ENCODE measurements at places on chromosomes 13 and 19.
A peak's percentile ranks its signal among the peaks of the same experiment; 100 is the strongest.

GRCh38 chr19:33348301-33349010 lies 25.1 kb upstream of the CEBPG start:
- peak; percentile 15 for DNase-seq

GRCh38 chr19:3519126-3519525 lies 13.0 kb downstream of the FZR1 start:
- DNase-seq, result no peak

DNA sequence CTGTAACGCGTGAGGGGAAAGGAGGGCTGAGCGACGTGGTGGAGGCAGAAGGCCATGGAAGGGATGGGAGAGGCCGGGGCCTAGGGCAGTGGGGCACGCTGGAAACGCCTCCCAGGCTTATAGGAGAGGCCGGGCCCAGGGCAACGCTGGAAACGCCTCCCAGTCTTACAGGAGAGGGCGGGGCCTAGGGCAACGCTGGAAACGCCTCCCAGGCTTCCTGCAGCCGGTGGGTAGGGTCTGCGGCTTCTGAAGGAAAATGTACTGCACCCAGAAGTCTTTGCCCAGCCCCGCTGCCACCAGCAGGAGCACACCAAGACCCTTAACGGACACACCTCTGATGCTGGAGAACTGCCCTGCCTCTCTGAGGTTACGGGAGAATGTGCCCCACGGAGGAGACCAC lies 9.1 kb downstream of the CACTIN start:
- no peak for DNase-seq

- DNase-seq, result no peak
Measured at GRCh38 chr13:99425485-99426341, 75.6 kb upstream of the TM9SF2 start.

- no peak for DNase-seq
Measured at GRCh38 chr13:105247830-105248229, 1287.6 kb downstream of the EFNB2 start.

GRCh38 chr13:92682832-92683517 lies 543.6 kb upstream of the GPC6 start:
- DNase-seq, result no peak

GRCh38 chr19:16419669-16420335 lies 52.0 kb downstream of the EPS15L1 start:
- DNase-seq, result no peak

DNA sequence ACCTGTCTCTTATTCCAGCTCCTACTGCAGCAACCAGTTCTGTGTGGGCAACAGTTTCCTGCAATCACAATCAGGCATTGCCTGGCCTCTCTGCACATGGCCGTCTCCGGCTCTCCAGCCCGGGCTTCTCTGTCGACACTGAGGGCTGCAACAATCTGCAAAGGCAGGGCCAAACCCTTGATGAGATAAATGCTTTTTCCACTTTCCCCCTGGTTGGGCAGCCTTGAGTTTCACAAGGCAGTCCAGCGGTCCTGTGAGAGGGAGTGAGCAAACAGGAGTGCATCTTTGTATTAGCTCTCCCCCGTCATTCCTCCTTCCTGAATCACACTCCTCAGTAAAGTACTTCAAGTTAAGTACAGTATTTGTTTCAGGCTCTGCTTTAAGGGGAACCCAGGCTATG lies 40.7 kb upstream of the VWA8 start:
- peak; percentile 78 for DNase-seq

DNA sequence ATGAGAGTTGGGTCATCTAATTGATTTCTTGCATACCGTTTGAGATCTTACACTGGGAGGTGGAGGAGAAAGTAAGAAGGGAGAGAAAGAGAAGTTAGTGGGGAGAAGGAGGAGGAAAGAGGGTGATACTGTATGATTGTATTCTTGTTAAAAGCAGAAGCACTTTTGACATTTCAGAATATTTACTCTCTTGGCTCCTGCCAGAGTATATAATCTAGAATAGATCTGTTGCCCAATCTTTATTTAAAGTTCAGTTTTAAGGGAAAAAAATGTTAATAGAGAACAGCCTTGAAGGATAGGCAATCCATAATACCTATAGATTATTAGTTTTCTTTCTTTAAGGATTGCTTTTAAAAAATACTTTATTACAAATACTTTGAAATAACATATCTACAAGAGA lies 41.5 kb downstream of the PDS5B start:
- no peak for DNase-seq

- no peak for DNase-seq
Measured at GRCh38 chr19:39795001-39795400, 16.3 kb downstream of the LEUTX start.

- DNase-seq, result no peak
Measured at GRCh38 chr19:31834070-31834469, 484.8 kb upstream of the TSHZ3 start.

- peak; percentile 31 for DNase-seq
Measured at GRCh38 chr19:2064788-2065524, 13.9 kb upstream of the MKNK2 start.

GRCh38 chr19:44657211-44657921 lies 13.7 kb downstream of the PVR start:
- DNase-seq, result peak; percentile 78

- no peak for DNase-seq
Measured at GRCh38 chr19:48051335-48052033, 7.6 kb upstream of the CABP5 start.

GRCh38 chr13:50676602-50677001 lies 166.9 kb downstream of the DLEU7 start:
- peak; percentile 56 for DNase-seq

GRCh38 chr13:106888148-106888547 lies 320.2 kb upstream of the ARGLU1 start:
- DNase-seq, result no peak

GRCh38 chr19:29800100-29800825 lies 11.5 kb upstream of the CCNE1 start:
- no peak for DNase-seq

DNA sequence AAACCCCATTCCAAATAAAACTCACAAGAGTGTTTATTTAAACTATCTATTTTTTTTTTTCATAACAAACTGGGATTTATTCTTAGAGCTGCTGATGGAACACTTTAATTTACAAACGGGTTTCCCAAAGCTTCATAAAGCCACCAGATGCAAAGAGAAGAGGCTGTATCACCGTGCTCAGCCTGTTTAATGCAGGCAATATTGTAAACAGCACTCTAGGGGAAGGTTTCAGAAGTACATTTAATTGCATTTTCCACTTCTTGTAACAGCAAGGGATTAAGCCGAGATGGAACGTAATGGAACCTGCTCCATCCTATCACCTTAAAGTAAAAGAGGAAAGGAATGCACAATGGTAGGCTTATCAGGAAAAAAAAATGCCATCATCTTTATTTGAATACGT lies 550.6 kb upstream of the ARGLU1 start:
- DNase-seq, result no peak

- DNase-seq, result no peak
Measured at GRCh38 chr13:82947191-82947621, 935.1 kb downstream of the SLITRK1 start.

GRCh38 chr19:51398096-51398704 lies 7.8 kb upstream of the C19orf84 start:
- peak; percentile 61 for DNase-seq

- no peak for DNase-seq
Measured at GRCh38 chr13:65595916-65596315, 1634.2 kb downstream of the PCDH9 start.

DNA sequence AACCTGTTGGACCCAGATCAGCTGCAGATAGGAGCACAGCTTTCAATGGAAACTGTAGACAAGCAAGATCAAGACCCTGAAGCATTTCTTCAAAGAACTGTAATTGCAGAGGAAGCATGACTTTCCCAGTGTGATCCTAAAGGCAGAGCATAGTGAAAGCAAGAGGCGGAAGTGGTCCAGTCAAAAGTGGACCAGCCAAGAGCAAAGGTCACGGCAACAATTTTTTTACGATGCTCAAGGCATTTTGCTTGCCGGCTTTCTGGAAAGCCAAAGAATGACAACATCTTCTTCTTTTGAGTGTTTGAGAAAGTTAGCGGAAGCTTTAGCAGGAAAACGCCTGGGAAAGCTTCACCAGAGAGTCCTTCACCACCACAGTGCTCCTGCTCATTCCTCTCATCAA lies 111.6 kb downstream of the RNF17 start:
- no peak for DNase-seq

DNA sequence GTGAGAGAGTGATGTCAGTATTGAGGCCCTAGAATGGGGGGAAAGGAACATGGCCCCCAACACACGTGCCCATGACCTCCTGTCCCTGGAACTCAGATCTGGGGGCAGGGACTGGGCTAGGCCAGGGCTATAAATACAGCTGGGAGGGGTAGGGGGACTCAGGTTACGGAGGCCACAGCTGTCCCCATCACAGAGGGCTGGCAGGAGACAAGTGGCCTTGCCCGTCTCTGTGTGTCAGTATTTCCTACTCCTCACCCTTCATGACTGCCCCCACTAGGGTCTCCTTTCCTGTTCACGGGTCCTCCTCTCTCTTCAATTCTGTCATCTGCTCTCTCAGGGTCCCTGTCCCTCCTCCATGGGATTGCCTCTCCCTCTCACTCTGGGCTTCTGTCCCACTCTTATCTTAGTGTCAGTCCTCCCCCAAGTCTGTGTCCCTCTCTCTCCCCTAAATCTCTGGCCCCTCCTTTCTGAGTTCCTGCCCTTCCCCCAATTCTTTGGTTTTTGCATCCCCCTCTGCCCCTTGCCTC lies 687 bp upstream of the HRC start:
- DNase-seq, result no peak

DNA sequence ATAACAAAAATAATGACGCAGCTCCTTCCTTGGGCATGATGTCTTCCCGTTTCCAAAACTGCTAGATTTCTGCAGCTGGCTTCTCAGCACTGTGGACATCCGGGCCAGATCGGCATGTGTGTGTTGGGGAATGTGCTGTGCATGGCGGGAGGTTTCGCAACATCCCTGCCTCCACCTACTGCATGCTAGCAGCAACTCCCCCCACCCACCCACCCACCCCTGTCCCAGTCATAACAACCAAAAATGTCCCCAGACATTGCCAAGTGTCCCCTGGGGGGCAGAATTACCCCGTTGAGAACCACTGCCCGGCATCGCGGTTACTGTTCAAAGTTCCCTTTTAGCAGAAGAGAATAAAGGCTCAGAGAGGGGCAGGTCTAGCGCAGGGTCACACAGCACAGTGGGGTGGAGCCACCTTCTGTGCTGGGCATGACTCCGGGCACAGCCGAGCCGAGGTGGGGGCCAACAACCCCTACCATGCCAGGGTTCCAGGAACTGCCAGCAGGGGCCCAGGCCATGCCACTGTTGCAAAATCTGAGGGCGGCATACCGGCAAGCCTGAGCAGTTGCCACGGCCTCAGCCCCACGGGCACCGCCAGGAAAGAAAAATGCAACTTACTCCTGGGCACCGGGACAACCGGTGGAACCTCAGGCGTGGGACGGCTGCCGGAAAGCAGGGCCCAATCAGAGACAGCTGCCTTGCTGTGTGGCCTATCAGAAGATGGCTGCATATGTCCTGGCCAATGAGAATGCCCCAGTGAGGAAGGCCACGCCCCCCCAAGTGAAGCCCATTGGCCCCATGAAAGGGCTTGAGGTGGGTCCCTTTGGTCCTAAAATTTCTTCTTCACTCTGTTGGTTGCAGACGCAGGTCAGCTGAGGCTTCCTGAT lies 22.5 kb upstream of the NFIC start:
- DNase-seq, result peak; percentile 98

DNA sequence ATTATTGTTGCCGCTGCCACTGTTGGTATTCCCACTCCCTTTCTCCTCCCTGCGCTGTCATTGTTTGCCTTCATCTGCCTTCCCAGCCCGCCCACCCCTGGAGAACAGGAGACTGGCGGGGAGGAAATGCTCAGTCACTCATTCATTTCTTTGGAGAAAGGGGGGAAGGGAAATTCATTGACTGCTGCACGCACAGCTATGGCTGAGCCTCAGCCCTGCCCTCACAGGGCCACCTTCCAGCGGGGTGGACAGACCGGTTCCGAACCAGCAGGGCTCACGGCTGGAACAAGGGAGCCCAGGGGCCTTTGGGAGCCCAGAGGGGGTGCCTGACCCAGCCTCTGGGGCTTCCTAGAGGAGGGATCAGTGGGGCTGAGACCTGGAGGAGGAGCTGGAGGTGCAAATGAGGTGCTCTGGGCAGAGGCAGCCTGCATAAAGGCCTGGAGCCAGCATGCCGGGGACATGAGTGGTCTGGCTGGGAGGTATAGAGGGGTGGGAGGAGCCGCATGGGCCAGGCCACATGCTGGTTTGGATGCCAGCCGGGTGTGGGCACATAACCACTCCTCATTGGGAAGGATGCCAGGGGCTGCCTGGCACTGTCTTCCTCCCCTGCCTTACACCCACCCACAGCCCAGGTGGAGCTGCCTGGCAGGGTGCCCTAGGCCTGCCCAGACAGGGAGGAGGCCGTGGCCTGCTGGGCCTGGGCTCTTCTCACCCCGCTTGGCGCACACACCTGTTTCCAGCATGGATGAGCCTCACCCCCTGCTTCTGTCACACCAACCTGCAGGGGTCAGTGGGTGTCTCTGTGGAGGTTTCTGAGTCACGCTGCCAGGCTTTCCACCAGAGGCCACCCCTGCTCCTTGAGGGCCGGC lies 26.8 kb downstream of the PPP5C start:
- DNase-seq, result peak; percentile 61

- no peak for DNase-seq
Measured at GRCh38 chr13:23957981-23958380, 60.7 kb upstream of the C1QTNF9B start.

DNA sequence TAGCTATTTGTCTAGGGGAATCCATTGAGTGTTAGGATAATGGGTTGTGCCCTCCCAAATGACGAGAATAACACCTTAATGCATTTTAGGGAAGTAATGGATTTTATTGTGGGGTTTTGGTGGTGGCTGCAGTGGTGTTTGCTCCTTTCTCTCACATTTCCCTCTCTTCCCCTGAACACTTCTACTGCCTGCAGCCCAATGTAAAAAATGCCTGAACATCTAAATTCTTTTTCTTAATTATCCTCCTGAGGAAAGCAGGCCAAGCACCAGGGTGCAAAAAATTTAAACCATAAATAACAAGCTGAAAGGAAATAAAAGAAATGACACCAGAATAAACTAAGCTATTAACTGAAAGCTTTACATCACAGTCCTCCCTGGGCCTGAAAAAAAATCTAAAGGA lies 57.3 kb upstream of the PCDH8 start:
- DNase-seq, result no peak

GRCh38 chr19:39196320-39196719 lies 444 bp upstream of the NCCRP1 start:
- no peak for DNase-seq

DNA sequence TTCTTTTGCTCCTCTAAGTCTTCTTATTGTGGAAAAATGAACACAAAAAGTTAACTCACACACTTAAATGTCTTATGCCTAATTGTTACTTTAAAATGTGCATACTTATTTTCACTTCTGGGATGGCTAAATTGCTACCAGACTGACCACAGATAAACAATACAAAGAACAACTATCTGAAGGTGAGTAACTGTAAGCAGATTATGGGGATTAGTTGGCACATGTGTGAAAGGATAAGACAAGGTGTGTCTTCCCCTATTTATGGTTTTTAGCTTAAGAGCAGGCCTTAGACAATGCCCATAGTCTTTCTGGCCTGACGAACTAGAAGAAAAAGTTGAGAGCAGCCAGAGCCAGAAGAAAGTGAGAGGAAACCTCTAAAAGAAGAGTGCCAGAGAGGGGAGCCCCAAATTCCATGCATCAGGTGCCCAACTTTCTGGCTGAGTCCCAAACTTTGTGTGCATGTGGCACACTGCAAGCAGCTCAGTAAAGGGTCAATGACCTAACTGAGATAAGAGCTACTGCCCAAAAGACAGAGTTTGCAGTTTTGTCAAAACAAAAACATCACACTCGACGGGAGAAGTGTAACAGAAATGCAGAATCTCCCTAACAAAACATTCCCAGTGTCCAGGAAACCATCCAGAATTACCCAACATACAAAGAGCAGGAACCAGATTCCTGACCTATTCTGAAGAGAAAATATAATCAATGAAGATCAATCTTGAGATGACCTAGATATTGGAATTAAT lies 375.4 kb downstream of the KCNRG start:
- no peak for DNase-seq
